ENCODE measurements at places on chromosomes 1 and 21.

DNA sequence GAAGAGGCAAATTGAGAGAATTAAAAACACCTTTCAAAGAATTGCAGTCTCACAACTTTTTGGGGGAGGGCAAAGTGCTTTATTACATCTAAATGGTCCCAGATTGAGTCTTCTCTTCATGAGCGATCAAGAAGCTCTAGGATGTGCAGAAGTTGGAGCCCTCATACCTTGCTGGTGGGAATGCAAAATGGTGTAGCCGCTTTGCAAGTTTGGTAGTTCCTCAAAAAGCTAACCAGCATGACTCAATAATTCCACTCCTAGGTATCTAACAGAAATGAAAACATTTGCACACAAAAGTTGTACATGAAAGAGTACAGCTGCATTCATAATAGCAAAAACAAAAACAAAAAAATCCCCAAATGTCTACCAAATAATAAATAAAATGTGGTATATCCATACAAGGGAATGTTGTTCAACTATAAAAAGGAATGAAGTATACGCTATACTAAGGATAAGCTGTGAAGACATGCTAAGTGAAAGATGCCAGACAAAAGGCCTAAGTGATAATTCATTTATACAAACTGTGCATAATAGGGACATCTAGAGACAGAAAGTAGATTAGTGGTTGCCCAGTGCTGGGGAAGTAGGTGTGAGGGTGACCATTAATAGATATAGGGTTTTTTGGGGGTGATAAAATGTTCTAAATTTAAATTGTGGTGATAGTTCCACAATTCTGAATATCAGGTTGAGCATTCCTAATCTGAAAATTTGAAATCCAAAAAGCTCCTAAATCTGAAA is 55.2 kb downstream of the SELENOF start:
- no peak for DNase-seq

- DNase-seq: no peak
Observed at GRCh38 chr1:202165267-202165941, 5.0 kb upstream of the PTPN7 start.

DNA sequence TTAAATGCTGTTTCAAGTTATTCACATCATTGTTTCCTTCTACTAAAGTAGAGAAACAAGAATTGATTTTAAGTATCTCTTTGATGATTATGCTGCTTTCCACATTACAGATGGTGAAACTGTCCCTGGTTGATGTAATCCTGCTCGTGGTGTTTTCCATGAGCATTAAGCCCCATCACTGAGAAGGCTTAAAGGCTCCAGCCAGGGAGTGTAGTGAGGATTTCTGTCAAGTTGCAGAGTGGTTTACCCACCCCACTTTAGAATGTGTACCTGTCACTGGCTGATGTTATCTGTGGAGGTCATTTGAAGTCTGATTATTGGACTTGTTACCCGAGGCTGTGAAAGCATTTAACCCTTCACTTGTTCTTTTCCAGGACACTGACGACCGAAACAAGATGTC is 12.9 kb downstream of the CERS2 start:
- no peak for DNase-seq

- DNase-seq: peak; percentile 42
Observed at GRCh38 chr1:22704440-22705067, 6.1 kb upstream of the EPHB2 start.

GRCh38 chr1:205950826-205951549 is 7.7 kb upstream of the SLC26A9 start:
- no peak for DNase-seq

DNA sequence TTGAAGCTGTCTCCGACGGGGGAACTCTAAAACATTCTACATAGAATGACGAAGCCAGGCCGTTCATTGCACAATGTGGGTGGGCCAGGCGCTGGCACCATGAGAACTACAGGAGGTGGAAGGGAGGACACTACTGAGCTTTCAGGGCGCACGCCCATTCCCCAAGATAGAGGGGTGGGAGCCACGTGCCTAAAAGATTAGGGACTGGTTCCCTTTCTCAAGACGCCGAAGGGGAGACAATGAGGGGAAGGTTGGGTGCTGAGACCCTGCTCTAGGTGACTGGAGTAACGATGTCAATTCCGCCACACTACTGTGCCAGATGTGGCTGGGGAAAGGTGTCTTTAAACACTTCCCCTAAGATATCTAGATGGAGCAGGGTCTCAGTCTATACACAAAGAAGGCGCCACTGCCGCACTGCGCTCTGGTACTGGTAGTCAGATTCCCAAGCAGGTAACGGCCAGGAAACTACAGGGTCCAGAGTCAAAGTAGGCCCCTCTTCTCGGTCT is 782 bp downstream of the CSDE1 start:
- no peak for DNase-seq

DNA sequence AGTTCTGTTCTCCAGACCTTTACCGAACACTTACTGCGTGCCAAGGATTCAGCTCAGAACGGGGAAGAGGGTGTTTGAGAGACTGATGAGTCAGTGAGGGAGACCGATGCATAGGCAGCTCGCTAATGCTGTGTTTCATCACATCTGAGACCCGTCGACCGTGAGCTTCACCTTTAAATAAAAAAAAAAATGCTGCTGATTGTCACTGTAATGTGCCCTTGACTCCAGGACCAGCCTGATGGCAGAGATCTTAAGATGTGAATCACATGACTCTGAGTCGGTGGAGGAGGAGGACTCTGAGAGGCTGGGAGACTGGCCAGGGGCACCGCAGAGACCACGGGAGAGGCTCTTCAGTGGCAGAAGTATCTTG is 28.8 kb downstream of the SPSB1 start:
- DNase-seq: no peak

DNA sequence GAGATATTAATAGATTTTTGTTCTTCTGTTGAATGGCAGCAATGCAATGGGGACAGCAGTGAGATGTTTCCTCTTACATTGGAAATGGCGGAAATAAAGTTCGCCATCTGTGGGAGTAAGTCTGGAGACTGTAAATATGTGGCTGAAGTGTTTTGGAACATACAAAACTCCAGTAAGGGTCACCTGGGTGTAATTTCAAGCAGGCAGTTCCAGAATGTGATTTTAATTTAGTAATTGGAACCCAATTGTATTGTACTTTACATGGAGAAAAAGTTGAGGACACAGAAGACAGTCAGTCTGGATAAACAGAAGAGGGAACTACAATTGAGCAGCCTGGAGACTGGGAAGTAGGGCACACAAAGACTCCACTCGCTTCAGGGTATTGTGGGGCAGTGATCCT is 108.6 kb downstream of the NTMT2 start:
- DNase-seq: no peak

GRCh38 chr1:223083831-223084230 is 59.2 kb downstream of the TLR5 start:
- no peak for DNase-seq

DNA sequence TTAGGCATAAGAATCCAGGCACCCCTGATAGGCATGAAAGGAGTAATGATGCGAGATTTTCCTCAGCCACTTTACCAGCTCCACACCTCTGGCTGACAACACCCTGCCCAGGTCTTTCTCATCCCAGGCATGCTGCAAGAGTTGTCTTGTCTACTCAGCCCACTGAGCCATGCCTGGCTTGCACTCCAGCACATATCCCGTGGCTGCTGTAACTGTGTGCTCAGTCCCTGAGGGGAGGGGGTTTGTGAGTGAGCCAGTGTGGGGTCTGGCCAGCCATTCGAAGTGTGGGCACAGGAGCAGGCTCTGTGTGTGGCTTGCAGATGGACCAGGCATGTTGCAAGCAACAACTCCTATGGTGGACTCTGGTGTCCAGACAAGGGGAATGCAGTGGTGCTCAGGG is 529.6 kb downstream of the ADGRL2 start:
- no peak for DNase-seq

DNA sequence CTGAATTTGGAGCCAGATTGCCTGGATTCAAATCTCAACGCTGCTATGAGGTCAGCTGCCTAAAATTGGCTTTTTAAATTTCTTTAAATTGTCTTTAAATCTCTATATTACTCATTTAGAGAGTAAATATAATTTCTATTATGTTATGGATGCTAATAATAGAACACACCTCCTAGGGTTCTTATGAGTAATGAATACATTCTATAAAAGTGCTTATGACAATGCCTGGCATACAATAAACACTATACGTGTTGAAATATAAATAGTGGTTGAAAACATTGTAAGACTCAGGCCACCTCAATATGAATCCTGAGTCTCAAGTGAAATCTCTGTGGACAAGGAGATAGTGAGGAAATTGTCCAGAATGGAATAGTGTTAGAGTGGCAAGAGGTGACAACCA is 31.0 kb upstream of the PHGDH start:
- no peak for DNase-seq

DNA sequence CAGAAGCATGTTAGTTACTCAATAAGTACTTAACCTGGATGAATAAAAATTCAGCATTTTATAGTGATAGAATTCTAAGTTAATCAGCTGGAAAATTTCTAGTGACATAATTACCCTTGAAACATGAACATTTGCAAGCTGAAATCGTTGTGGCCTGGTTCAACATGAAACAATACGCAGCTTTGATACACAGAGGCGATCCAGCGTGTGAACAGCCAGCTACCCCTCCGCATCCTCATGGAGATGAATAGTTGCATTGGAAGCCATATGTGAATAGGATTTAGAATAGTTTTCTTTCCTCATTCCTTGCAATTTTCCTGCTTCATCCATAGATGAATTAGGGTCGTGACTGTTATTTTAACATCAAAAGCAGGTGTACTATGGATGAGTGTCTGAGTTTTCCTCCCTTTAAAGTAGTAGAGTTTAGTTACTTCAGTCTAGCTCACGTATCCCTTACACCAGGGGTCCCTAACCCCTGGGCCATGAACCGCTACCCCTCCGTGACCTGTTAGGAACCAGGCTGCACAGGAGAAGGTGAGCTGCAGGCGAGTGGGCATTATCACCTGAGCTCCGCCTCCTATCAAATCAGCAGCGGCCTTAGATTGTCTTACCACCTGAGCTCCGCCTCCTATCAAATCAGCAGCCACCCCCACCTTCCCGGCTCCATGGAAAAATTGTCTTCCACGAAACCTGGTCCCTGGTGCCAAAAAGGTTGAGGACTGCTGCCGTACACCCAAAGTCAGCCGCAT is 6.2 kb upstream of the TARBP1 start:
- DNase-seq: no peak

- DNase-seq: no peak
Observed at GRCh38 chr1:81510701-81511100, 290.0 kb upstream of the ADGRL2 start.

DNA sequence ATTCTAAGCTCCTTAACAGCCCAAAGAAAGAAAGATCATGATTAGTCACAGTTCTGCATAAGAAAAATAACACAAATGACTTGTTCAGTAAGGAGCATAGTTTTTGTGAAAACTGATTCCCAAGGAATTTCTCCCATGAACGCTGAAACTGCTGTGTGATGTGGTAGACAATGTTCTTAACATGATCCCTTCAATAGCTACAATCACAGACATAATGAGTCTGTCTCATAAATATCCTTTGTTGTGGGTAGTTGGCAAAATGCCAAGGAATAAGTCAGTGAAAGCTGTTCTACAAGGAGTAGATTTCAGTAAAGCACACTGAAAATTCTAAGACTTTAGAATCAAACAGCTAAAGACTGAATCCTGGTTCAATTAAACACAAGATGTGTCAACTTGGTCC is 404.8 kb downstream of the HLX start:
- no peak for DNase-seq

GRCh38 chr1:164609089-164609488 is 50.1 kb downstream of the PBX1 start:
- DNase-seq: no peak

DNA sequence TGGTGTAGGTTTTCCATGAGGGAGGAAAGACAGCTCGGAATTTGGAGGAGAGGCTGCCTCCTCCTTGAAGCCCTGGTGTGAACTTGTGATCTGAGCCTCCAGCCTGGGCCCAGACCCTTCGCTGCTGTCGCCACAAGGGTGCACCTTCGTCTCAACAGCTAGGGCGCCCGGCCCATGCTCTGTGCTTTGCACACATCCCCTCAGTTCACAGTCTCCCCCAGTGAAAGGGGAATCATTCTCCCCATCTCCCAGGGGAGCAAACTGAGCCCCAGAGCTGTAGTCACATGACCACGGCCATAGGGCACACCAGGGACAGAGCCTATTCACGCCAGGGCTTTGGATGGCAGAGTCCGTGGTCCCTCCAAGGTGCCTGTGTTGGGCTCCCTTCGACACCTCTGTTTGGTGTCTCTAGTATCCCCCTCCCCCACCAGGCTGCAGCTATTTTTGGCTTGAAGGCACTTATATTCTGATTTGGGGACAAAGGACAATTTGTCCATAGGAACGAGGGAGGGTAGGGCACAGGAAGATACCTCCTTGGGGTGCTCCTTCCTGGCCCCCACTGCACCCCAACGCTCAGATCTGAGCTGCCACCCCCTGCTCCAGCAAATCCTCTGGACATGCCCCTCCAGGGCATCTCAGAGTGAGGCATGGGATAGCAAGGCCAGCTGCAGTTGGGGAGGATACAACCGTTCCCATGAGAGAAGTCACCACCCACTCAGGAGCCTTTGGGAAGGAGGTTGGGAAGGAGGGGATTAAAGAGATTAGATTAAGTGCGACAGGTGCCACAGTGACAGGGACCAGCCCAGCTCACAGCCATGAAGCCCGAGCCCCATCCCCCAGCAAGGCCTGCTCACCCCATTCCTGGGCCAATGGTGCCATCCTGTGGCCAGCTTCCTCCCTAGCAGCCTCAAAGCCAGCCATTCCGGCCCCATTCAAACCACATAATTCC is 15.7 kb downstream of the MATN1 start:
- DNase-seq: no peak

DNA sequence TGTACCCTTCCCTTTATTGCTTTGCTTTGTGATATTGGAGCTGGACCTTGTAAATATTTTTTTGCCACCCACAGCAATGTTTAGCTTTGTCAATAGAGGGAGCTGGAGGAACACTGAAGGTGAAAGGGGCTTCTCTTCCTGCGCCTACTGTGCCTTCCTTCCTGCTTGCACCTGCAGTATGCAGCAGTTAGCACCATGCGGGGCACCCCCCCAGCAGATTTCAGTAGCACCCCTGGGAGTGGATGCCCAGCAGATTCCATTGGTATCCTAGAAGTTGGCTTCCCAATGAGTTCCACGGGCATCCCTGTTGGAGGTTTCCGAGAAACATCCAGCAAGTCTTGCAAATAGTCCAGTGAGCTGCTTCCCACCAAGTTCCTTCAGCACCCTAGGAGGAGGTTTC is 25.6 kb downstream of the S100A10 start:
- peak; percentile 4 for DNase-seq

DNA sequence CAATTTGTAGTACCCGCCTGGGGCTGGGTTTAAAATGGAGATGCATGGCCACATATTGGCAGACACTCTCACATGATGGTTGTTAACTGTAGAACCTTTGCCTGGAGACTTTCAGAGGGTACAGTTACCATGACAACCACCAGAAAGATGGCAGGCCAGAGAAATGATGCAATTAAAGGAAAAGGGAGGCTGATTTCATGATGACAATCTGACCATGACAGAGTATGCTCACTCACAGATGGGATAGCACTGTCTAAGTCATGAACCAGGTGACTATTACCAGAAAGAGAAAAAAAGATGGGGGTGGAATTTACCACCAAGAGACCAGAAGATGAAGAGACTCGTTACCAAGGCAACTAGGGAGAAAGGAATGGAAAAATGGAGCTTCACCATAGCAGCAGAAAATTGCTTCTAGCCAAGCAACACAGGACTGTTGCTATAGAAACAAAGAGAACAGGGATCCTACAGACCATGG is 3.5 kb upstream of the TRIT1 start:
- no peak for DNase-seq

GRCh38 chr1:100457683-100458082 is 80.3 kb upstream of the GPR88 start:
- DNase-seq: no peak

- no peak for DNase-seq
Observed at GRCh38 chr21:15160136-15160535, 95.3 kb upstream of the NRIP1 start.

Measured in NCI-H1930 (cell line).